ENCODE measurements at places on chromosomes 12 and 14.

- no peak for DNase-seq
Observed at GRCh38 chr12:38157933-38158401, 158.6 kb upstream of the ALG10B start.

DNA sequence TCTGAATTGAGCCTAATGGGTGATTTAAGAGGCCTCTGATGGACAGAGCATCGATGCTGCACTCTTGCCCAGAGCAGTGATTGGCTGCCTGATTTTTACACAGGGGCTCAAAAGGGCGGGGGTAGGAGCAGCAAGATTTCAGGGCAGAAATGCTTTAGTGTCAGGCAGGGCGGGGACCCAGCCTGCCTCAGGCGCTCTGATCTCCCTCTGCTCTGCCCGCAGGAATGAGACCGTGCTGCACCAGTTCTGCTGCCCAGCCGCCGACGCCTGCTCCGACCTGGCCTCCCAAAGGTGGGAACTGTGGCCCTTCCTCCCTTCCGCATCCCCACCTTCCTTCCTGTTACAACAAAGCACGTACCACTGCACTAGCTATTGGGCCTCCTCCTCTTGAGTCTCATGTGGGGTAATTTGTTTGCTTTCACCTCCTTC lies 32.4 kb downstream of the IQSEC3 start:
- no peak for DNase-seq

DNA sequence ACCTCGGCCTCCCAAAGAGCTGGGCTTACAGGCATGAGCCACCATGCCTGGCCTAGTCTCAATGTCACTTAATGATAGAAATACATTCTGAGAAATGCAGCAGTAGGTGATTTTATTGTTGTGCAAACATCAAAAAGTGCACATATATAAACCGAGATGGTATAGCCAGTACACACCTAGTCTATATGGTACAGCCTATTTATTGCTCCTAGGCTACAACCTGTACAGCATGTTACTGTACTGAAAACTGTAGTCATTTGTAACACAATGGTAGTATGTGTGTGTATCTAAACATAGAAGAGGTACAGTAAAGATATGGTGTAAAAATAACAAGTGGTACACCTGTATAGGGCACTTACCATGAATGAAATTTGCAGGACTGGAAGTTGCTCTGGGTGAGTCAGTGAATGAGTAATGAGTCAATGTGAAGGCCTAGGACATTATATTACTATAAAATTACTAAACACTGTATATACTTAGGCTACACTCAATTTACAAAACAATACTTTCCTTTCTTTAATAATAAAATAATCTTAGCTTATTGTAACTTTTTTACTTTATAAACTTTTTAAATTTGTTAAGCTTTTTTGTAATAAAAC lies 166.7 kb upstream of the SYT1 start:
- DNase-seq: no peak

DNA sequence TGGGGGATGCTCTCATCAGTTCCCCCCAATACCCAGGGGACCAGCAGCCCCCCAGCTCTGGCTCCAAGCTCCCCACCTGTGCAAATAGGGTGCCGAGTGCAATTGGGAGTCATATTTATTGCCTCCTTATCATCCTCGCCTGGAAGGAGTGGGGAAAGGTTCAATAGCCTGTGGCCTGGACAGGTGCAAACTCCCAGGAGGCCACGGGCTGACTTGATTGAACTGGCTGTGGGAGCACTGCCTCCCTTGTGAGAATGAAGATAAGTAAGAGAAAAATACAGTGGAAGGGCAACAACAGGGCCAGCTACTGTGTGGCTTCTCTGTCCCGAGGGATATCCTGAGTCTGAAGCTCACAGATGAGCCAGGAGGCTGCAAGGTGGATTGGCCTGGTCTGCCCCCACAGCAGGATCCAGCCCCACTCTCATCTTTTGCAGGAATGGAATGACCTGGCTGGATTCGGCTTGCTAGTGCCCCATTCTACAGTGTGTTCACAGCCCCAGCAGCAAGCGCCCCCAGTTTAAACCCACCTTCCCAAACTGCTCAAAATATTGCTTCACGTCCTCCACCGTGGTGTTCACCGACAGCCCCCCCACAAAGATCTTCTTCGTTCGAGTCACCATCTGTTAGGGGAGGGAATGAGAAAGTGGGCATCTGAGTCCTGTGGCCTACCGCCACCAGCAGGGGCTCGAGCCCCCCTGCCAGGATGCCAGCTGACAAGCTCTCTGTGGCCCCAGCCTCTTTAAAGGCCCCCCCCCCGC lies 6.3 kb downstream of the MSI1 start:
- DNase-seq: no peak

GRCh38 chr14:72888192-72888591 lies 5.7 kb downstream of the DPF3 start:
- no peak for DNase-seq

DNA sequence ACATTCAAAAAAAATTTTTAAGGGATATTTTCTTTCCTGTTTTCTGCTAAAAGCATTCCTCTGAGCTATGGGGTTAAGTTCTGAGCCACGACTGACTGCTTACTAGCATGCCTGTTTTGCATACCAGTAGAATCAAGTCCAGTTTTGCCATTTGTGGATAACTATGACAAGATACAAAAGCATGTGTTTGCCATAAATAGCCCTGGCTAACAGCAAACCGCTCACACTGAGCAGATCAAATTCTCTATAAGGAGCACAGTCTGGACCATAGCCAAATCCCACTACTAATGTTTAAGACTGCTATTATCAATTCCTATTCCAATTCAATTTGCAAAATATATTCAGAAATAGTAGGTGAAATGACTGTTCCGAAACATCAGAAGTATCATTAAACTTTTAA lies 3.2 kb downstream of the CFL2 start:
- no peak for DNase-seq

DNA sequence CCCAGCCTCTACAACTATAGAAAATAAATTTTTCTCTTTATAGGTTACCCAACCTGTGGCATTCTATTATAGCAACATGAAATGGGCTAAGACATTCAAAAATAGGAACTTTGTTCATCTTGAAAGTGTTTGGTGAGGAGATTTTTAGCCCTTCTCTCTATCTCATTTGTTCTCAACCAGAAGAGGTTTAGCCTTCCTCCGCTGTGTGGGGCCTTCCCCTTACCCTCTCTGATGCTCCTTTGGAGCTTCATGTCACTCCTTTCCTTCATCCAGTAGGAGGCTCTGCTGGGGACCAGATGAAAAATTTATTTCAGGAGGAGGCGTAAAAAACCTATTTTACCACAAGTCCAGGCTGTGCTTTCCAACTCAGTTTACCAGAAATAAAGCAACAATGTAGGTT lies 94.1 kb downstream of the RTN1 start:
- no peak for DNase-seq

DNA sequence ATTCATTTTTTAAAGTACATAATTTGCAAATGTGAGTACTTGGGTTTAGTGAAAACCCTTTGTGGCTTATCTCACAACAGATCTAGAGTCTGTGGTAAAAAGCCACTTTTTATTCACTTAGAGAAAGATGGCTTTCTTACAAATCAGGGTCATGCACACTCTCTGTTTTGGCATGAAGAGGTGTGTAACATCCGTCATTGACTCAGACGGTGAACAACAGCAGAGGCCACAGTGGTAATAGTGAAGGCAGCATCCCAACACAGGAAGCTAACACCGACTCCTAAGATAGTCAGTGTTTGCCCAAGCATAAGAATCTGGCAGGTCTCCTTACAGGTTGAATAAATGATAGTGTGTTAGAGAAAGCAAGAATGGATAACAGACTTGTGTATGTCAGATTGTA lies 593.0 kb downstream of the SOX5 start:
- no peak for DNase-seq

- no peak for DNase-seq
Observed at GRCh38 chr12:131933387-131933786, 4.3 kb downstream of the PUS1 start.

DNA sequence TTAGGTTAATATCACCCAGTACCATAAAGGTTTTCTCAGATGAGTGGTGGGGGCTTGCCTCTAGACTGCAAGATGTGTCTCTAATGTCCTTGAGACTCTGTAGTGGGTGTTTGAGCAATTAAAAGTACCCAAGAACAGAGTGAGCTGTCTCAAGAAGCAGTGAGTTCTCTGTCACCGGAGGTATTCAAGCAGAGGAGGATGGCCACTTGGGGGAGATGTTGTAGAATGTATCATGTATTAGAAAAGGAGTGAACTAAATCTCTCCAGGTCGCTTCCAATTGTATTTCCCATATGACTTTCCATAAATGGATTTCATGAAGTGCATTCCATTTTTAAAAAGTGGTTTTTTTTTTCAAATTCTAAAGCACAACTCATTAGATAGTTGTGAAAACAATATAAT lies 35.0 kb downstream of the SLC17A8 start:
- no peak for DNase-seq

- DNase-seq: no peak
Observed at GRCh38 chr14:85604714-85605113, 74.8 kb downstream of the FLRT2 start.

DNA sequence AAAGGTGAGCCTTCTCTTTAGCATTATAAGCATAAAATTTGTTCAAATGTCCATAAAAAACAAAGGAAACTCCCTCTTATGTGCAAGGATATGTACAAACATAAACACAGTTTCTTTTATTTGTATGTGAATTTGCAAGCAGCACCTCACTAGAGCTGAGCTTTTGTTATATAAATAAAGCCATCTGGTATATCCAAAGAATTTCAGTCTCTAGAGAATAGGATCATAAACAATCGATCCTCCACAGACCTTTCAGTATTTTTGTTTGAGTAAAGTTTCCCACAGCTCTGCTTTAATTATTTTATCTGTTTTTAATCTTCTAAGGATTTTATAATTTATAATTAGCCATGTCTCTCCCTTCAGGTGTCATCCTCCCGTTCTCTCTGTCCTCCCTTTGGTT lies 89.2 kb downstream of the OTOGL start:
- no peak for DNase-seq

DNA sequence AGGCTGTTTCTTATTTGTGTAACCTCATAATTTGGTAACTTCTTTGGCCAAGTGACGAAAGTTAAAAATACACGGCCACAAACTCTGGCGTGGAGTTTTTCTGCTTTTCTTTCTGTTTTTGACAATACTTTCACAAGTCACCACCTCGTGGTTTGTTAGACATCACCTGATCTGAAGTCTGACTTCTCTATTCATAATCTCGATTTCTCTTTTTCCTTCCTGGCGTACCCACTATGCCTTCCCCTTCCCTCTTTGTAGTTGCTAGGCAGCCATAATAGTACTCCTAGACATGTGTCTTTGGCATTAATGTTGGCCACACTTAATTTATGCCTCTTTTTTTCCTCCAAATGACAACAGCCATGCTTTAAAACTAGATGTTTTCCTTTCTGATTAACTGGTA lies 97.6 kb downstream of the POLR3B start:
- DNase-seq: no peak

DNA sequence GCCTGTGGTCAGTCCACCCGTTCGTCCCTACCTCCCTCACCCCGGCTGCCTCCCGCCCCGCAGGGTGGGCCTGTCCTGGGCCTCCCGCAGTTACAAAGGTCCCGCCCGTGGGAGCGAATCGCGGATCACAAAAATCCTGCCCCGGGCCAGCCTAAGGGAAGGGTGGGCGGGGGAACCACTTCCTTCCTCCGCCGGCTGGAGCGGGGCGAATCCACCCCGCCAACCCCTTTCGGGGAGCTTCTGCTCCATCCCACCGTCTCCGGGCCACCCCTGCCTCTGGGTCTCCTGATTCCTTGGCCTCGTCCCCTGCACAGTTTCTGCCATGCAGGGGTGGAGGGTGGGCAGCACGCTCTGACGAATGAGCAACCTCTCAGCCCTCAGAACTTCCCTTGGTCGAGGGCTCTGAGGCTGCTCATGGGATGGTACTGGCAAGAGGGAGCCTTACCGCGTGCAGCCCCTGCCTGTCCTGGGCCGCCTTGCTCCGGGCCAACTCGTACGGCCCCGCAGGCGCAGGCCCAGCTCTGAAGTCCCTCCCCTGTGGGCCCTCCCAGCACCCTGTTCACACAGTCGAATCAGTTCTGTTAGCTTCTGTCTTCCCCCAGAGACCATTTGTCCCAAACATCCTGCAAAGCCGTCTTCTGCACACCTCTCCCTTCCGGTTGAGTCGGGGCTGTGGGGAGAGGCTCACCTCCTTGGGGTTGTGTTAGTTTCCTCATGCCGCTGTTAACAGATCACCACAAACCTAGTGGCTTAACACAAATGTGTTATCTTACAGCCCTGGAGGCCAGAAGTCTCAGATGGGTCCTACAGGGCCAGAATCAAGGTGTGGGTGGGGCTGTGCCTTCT lies 589 bp upstream of the HVCN1 start:
- DNase-seq: peak; percentile 37

DNA sequence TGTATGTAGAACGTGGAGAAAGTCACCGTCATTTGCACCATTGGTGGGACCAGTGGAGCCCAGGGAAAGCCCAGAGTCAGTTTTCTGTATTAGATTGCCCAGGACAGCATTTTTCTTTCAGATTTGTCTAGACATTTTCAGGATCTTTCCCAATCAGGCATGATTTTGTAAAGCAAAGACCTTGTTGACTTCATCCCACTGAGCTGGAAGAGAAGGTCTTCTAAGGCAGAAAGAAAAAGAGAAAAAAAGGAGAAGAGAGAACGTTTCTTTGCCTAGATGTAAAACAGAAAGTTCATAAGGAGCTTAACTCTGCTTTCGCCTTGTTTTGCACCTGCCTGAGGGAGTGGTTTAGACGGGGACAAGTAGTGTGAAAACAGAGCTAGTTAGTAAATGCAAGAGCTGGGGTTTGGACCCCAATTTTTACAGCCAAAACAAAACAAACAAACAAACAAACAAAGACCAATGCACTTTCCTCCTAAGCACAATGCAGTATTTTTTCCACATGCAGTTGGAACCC lies 273.1 kb downstream of the ZFP36L1 start:
- DNase-seq: no peak

DNA sequence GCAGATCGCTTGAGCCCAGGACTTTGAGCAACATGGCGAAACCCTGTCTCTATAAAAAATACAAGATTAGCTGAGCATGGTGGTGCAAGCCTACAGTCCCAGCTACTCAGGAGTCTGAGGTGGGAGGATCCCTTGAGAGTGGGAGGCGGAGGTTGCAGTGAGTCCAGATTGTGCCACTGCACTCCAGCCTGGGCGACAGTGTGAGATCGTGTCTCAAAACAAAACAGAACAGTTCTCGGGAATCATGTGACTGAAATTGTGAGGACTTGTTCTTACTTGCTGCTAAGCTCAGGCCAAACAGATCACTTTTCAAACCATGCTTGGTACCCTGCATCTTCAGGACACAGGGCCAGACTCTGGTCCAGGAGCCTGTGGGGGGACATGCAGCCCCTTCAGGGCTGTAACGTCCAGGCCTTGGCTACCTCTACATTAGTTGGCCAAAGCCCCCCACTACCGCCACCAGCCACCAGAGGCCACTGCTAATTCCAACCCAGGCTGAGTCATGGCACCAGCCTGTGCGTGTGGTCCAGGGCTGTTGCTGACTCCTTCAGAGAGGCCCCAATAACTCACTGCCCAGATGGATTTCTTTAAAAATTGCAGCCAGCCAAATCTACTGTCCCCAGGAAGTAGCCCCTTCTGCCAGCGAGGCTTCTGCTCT lies 33.4 kb upstream of the SYNDIG1L start:
- DNase-seq: peak; percentile 11

DNA sequence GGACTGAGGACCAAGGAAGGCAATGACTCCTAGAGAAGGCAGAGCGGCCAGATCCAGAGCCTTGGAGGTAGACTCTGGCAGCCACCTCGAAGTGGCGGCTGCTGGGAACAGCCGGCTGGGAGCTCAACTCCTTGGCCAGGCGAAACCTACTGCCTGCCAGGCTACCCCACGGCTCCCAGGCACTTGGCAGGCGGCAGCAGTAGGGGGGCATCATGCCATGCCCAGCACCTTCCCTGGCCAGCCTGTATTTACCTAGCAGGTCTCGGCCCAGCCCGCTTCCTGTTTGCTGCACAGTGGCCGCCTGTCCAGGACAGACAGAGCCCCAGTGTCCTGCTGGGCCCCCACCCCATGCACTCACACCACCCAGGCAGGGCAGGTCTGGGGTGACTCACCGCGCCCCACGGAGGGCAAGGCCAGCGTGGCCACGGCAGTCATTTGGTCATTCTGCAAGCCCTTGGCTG lies 10.2 kb downstream of the TRPV4 start:
- DNase-seq: no peak
